ENCODE measurements at places on chromosomes 6 and 20.

DNA sequence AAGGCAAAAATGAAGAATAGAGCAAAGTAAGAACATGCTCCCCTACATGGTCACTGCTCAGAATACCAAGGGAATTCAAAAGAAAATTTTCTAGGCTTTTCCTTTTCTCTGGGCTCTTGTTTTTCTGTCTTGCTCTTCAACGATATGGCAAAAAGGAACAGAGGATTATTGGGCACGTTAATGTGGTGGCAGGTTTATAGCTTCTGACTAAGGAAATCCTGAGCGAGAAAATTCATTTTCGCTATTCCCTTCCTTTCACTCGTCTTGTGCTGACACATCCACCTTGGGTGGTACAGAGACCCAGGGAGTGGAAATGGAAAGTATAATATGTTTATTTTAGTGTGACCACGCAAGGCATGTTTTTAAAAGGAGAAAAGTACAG is 132.8 kb downstream of the TRIM27 start:
- no peak for DNase-seq

DNA sequence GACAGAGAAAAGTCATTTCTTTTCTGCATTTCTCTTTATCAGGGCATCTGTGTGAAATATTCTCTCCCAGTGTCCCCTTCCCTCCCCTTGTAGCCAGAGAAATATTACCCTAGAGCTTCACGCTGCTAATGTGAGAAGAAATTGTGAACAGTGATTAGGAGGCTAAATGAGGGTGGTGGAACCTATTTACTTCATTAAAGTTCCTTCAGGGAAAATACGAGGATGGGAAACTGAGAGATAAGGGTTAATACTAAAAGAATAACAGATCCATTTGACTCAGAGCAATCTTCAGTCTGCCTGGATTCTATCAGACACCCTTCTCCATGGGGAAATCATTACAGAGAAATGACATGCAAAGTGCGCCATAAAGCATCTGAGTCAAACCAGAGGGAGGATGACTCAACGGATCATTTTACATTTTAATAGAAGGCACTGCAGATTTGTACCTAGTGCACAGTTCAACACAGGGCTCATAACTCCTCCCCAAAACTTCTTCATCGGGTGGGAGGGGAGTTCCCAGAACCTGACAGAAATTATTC is 131.3 kb downstream of the GJA10 start:
- no peak for DNase-seq

DNA sequence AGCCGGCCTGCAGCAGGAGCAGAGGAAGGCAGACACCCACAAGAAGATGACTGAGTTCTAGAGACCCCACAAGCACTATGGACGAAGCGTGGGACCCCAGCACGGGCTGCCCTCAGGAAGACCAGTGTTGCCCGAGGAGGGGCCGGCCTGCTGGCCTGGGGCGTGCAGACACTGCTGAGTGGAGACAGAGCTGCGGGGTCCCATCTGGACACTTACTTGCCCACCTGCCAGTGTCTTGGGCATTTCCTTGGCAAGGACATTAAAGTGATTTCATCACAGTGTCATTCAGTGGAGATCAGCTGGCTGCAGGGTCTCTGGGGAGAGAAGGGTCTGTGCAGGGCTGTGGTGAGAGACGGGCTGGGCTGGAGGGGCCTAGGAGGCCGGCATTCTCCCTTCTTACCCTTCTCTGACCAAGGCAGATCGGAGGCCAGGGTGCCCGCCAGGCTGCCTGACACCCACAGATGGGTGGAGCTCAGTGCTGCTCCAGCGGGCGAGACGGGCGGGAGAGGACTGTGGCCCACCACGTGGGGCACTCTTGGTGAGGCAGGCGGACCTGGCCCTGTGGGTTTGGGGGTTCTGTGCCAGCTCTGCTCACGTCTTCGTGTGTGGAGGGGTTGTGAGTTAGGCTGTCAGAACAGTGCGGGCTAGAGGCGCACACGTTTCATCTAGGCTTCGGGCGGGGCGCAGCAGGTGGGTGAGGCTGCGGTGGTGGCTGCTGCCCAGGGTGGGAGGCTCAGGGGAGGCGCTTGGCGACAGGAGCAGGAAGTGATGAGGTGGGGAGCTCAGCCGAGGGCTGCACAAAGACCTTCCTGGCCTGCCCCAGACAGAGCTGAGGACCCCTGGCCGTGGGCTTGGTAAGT is at the start of gene LIME1:
Gene LIME1 (plus strand): TSS at position 806 of the 860 bp plus-strand sequence. CDS start 886 bp downstream, outside the sequence.
- peak; percentile 63 for DNase-seq

GRCh38 chr20:21682521-21682954 is 22.9 kb upstream of the PAX1 start:
- no peak for DNase-seq

DNA sequence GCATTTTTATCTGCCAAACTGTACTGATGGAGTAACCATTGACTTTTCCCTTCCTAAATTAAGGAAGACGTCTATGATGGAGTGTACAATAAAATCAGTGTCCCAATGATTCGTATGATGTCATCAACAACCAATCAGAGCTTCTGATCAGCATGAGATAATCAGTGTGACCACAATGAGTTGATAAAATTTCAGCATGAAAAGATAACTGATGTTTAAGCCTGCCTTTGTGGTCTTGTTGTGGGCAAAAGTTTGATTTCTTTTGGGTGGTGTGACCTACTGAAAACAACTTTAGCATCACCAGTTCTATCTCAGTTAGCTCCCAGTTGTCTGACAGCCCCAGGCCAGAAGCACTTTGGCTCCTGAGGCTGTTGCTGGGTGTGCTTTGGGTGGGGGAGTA is 3.3 kb downstream of the PCIF1 start:
- DNase-seq, result no peak

DNA sequence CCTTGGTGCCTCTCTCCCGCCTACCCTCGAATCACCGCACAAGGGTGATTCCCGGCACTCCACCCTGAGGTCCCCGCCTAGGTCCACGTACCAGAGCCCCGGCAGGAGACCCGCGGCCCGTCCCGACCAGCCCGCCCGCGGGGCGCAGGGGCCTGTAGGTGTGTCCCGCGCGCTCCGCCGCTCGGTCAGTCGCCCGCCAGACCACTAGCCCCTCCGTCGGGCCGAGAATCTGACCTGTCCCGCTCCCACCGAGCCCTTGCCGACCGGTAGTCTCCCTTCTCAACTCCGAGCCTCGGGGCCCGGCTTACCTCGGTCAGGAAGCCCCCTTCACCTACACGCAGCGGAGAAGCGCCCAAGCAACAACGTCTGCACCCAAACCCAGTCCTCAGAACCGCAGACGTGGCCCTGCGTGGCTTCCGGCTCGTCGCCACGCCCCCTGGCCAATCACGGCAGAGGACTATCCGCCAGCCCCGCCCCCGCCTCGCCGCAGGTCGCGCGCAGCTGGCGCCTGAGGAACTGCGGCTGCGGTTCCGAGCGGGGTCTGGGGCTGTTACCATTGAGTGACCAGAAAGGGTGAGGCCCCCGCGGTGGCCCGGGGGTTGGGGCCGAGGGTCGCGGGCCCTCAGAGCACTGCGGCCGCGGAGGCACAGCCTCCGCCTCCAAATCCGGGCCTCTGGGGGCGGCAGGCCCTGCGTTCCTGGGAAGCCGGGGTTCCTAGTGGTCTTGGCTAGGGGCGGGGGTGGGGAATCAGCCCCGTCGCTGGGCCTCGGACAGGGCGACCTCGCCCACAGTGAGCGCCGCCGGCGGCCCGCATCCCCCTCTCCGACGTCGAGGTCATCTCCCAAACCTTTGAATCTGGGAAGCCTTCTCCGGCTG is at the start of the genes PGM3 and RWDD2A:
Gene PGM3 (minus strand): TSS at position 395 of the 876 bp plus-strand sequence. CDS start 2,253 bp downstream, outside the sequence.
Gene RWDD2A (plus strand): TSS at position 487 of the 876 bp plus-strand sequence. CDS start 1,095 bp downstream, outside the sequence.
- DNase-seq, result peak; percentile 80

- DNase-seq, result no peak
These were observed 3.4 kb downstream of the NEDD9 start for GRCh38 chr6:11228935-11229654.

DNA sequence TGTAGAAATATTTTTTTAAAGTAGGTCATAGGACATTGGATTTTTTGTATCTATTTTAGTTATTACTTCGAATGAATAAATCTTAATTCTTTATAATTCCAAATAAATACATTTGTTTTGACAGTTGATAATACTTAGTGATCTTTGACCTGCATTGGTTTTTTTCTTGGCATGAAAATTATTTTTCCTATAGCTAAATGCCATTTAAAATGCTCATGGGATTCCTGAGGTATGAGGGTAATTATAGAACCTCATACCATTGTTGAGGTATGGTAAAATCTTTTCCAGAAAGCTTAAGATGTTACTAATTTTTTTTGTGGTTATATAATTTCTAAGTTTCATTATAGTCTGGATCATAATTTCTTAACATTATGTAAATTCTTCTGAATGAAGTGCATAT is 8.3 kb downstream of the PM20D2 start:
- no peak for DNase-seq

DNA sequence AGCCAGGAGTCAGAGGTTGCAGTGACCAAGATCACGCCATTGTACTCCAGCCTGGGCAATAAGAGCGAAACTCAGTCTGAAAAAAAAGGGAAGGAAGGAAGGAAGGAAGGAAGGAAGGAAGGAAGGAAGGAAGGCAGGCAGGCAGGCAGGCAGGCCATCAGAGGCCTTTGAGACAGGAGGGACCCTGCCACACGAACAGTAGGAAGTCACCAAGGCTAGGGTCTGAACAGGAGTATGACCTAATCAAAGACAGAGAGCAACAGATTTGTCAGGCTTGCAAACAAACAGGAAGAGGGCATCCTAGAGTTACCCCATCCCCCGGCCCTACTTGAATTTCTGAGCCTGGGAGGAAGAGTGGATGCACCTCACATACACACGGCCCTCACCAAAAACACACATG is 67.1 kb downstream of the FGD2 start:
- DNase-seq, result no peak

- no peak for DNase-seq
These were observed 14.0 kb upstream of the SCGN start for GRCh38 chr6:25637960-25638434.

GRCh38 chr6:160795721-160796120 is 93.7 kb downstream of the PLG start:
- no peak for DNase-seq

- no peak for DNase-seq
These were observed 5.8 kb downstream of the C6orf132 start for GRCh38 chr6:42136508-42137193.

DNA sequence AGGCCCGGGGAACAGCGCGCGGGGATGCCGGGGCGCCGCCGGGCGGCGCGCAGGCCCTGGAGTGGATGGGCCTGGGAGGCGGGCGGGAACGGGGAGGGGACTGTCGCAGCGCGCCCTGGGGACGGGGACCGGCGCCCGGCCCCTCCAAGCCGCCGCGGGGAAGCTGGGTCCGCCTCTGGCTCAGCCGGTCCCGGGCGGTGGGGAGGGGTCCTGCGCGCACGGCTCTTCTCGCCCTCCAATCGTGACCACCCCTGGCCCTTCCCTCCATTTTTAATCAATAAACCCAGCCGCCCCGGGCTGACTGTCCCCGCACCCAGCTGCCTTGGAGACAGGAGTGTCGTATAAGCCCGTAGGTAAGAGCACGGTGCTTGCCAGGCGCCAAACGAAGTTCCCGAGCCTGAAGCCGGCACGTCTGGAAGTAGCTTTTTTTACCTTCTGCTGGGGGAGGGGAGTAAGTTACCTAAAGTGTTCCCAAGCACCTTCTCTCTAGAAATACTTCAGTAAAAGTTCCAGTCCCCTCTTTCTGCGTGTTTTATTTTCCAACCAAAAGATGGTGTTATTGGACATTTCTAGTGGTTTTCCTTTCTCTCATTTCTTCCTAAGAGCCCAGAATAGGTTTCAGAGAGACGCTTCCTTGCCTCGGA is 780 bp upstream of the TAF4 start:
- DNase-seq, result no peak

GRCh38 chr6:111874025-111874415 is 768 bp upstream of the FYN start:
- peak; percentile 41 for DNase-seq

- no peak for DNase-seq
These were observed 690 bp downstream of the GDAP1L1 start for GRCh38 chr20:44247586-44248409.

- no peak for DNase-seq
These were observed 787.9 kb upstream of the MAN1A1 start for GRCh38 chr6:120137492-120137891.

GRCh38 chr6:73225396-73225795 is at the start of gene KHDC1L:
Gene KHDC1L, minus strand, starts transcription at chr6:73225496. Its CDS starts 88 bp downstream, at chr6:73225408.
- DNase-seq, result no peak

DNA sequence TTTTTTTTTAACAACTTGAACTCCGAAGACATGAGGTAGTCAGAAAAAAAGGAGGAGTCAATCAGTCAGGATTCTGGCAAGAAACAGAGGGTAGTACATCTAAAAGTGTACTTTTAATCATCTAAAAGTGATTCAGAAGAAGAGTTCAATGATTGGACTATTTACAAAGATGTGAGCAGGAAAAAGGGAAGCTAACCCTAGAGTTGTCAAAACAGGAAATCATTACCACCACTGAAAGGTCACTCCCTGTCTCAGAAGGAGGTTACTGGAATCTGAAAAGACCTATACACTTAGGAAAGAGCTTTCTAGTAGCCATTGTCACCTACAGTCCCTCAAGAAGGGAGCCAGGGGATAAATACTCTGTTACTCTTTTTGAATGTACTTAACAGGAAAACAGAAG is 16.7 kb upstream of the LMBRD1 start:
- DNase-seq, result no peak

- DNase-seq, result no peak
These were observed 96.4 kb downstream of the PLCB4 start for GRCh38 chr20:9165261-9165660.

DNA sequence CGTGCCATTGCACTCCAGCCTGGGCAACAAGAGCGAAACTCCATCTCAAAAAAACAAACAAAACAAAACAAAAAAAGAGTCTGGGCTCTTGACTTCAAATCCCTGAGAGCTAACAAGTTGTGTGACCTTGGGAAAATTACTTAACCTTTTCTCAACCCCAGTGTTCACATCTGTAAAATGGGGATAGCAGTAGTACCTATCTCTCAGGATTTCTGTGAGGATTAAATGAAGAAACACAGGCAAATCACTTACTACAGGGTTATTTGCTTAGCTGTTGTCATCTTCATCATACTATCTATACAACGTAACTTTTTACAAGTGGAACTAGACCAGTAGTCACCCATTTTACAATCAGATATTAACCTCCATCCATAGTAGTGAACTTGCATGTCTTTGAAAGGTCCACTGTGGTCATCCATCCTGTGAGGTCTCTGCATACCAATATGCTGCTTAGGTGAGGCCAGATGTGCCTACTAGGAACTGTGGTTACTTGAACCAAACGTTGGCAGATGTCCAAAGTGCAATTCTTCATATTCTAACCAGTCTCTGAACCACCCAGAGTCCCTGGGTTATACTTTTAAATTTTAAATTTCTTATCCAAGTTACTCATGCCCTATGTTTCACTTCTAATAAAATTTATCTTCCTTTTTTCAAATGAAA is 128.9 kb upstream of the BEND3 start:
- DNase-seq, result no peak
